ENCODE measurements at places on chromosomes 3 and 15.

- DNase-seq = no peak
Measured at GRCh38 chr3:169759256-169759655, 5.6 kb downstream of the TERC start.

GRCh38 chr3:45659661-45660566 is 29.3 kb upstream of the SACM1L start:
- no peak for DNase-seq

GRCh38 chr15:77493324-77493907 is 72.7 kb downstream of the HMG20A start:
- no peak for DNase-seq

GRCh38 chr3:185715091-185715490 is 109.8 kb downstream of the IGF2BP2 start:
- DNase-seq = no peak

GRCh38 chr15:32701863-32702262 is 15.9 kb upstream of the GREM1 start:
- DNase-seq = no peak

DNA sequence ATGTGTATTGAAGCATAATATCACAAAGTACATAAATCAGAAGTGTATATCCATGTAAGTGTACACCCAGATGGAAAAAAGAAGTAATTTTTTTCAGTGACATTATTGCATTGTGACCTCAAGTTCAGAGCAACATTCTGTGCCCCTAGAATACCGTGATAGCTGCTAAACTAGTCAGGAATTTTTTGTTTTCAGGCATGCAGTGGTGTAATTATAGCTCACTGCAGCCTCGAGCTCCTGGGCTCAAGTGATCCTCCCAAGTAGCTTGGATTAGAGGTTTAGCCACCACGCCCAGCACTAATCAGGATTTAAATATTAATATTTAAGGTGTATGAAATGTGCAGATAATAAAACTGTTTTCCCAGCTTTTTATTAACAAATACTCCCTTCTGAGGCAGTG is 25.5 kb downstream of the SEC62 start:
- DNase-seq = no peak

DNA sequence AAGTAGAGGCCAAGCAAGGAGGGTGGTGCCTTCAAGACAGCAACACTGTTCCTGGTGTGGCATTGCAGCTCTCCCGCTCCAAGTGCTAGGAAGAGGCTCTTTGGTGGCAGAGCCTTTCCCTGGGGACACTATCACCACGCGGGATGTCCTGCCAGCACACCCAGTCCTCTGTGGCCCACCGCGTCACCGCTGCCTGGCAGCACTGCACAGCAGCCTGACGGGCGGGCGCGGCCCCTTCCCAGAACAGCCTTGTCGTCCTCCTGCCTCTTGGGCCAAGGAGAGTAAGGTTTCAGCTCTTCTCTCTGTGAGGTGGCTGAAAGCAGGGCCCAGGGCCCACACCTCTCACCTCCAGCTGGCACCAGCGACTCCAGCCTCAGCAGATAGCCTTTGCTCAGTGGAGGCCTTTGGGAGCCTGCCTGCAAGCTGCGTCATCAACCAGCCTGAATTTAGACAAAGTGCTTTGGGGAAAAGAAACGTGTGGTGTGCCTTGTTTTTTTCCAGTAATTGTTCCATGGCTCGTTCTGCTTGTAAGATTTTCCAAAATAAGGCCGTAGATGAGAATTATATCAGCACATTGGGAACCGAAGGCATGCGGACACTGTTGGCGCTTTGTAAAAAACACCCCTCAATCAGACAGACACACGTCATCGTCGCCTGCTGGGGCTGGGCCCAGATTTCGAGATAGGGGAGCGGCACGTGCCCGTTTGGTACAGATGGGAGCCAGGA is 65.0 kb downstream of the AAGAB start:
- no peak for DNase-seq

All from stimulated activated CD4-positive, alpha-beta T cell treated with anti-CD3 and anti-CD28 coated beads, Interleukin-12 subunit alpha, Interleukin-12 subunit beta, amount 100 ng/mL, for 24 hours (primary cell).